Heart left ventricle (tissue), 16 donors: ENCODE measurements at places on chromosomes 3 and 15. TPM values are rescaled to one million over a fixed set of nuclear protein-coding genes. Genes with fewer than 3 reads are reported as not detected.

The ARGFX gene
- total RNA-seq: not detected

DNA sequence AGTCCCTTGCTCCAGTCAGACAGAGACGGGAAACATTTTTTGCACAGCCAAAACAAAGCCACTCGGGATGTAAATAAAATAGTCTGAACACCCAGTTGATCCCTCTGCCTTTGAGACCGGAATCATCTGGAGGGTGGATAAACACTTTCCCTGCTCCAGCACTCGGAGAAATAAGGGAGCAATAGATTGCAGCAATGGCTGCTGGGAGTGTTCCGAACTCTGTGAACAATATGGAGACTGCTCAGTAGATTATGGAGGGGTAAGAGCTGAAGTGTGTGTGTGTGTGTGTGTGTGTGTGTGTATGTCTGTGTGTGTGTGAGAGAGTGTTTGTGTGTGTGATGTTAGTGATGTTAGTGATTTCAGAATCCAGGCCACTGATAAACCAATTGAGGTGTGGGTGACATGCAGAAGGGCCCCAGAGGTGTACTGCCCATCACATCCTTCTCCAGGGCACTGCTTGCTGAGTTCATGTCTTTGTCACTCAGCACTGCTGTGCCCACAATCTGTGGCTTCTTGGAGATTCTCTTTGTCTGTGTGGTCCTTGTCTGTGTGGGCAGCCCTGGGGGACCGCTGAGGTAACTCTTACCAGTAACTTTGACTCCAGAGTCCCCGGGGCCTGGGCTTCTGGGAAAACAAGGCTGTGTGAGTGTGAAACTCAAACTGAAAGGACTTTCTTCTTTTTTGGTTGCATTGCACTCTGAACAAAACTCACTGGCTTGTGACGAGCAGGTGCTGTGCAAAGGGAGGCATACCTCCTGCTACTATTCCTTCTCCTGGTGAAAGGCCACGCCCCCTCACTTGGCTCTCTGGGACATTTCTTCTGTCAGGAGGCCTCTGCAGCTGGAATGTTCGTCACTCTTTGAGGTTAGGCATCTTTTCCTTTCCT is 23.0 kb downstream of the CRYGS start:
- DNase-seq: no peak

The TEX55 gene
- not detected for total RNA-seq

The MEIS2 gene
- 55.3 TPM for total RNA-seq

GRCh38 chr15:84828086-84828908 is 11.1 kb downstream of the ALPK3 start:
- DNase-seq: peak; percentile 49

- no peak for DNase-seq
Observed at GRCh38 chr3:119289404-119289770, 4.8 kb upstream of the ARHGAP31 start.

The ITGB5 gene
- 105 TPM for total RNA-seq

The ANKRD63 gene
- total RNA-seq: 0.57 TPM

- no peak for DNase-seq
Observed at GRCh38 chr3:58962040-58962651, 87.7 kb downstream of the CFAP20DC start.

The TLR9 gene
- total RNA-seq: 0.12 TPM

DNA sequence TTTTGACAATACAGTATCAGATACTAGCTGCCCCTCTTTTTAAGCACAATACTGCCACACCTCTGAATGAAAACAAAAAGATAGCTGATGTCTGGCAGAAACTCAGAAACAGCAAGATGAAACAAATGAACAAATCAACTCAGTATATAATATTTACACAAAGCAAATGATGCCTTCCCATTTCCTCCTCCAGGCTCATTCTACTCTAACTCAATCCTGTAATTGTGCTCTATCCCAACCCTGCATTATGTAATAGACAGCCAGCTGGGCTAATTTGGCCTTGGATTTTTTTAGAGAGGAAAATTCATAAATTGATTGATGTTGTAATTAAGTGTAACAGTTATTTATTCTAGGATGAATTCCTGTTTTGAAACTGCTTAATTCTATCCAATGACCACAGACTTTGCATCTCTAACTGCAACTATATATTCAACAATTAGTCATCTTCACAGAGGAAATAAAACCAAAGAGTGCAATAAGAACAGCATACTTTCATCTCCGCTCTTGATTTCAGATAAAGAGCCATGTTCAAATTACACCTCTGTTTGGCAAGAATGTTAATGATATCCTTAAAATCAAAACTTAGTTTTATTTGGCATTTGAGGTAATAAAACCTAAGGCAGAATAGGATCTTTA is 6.1 kb downstream of the ATG3 start:
- no peak for DNase-seq

DNA sequence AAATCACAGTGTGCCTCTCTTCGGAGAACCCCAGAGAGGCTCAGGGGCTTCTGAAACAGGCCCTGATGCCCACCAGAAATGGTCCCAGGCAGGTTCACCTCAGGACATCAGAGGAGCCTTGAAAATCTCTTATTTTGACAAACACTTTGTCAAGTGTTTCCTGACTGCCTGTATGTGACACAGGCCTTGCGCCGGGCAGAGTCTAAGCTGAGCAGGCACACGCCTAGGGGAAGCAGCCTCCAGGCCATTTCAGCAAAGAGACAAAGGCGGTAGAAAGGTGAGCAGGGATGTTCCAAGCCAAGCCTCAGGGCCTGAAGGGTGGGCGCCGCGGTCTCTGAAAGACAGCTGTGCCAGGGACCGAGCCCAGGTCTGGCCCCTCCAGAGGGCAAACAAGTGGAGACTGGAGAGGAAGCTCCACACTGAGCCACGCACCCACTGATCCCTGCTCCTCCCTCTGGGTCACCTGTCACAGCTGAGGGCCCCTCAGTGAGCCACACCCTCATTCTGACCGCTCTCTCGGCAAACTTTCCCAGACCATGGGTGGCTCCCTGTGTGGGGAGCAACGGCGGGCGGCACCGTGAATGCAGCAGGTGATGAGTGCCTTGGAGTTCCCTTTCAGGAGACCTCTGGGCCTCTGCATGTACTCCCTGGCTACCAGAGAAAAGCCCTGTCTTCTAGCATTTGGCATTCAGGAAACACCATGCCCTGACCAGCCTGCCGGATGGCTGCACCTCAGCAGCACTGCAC is 136.1 kb downstream of the ADAMTS17 start:
- DNase-seq: no peak
